ENCODE measurements at places on chromosomes 2 and 18.

DNA sequence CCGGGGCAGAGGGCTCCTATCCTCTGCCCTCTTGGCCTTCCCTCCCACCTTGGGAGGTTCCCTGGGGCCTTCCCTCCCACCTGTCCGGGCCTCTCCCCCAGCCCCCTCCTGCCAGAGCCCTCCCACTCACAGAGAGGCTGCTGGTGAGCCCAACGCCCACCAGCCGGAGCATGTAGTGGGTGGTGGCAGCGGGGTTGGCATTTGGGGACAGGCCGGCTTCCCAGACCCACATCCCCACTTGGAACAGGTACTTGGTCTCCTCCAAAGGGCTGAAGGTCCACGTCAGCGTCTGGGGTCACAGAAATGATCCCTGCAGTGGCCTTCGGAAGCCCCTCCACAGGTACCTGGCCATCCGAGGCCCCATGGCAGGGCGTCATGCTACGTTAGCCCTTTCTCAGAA, 19.3 kb downstream of the CFAP65 start:
- no peak for DNase-seq

- no peak for DNase-seq
Observed at GRCh38 chr18:38023871-38024270, 458.3 kb upstream of the CELF4 start.

- DNase-seq: no peak
Observed at GRCh38 chr2:197121756-197122385, 188.7 kb downstream of the ANKRD44 start.

DNA sequence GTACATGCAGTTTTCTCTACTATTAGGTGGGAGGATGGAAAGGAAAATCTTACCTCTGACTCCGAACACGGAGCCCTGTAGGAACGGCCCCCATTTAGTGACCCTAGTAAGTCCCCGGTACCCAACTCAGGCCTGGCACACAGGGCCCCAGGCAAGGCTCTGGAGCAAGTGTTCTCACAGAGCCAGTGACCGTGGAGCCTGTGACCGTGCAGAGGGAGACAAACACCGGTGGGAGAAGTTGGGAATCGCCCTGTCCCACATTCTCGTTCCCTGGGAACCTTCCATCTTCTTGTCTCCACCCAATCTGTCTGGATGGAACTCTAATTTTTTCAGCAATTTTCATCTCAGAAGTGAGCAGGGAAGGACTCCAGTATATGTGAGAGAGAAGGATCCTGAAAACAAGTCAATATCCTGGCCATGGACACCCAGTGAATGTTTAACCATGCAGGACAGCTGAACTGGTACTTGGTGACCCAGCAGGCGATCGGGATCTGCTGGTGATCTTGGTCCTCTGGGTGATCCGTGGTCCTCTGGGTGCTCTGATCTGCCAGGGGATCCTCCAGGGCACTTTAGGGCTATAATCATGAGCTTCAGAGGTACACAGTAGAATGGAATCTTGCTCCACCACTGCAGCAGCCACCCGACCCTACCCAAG, 348.6 kb upstream of the ID2 start:
- no peak for DNase-seq

- no peak for DNase-seq
Observed at GRCh38 chr2:28080911-28081310, 190.4 kb downstream of the BABAM2 start.

DNA sequence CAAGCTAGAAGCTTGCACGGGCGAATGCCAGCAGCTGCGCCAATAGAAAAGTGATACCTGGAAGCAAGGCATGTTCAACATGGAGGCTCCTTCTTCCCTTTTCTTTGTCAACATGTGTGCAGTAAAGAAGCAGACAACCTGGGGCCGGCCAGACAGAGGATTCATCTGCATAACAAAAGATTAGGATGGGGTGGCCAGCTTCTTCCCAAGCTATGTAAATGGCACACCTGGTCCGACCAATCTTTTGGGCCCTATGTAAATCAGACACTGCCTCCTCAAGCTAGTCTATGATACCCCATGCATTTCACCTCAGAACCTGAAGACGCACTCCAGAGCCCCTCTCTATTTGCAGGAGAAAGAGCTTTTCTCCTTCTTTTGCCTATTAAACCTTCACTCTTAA, 66.4 kb upstream of the TGFA start:
- DNase-seq: no peak

DNA sequence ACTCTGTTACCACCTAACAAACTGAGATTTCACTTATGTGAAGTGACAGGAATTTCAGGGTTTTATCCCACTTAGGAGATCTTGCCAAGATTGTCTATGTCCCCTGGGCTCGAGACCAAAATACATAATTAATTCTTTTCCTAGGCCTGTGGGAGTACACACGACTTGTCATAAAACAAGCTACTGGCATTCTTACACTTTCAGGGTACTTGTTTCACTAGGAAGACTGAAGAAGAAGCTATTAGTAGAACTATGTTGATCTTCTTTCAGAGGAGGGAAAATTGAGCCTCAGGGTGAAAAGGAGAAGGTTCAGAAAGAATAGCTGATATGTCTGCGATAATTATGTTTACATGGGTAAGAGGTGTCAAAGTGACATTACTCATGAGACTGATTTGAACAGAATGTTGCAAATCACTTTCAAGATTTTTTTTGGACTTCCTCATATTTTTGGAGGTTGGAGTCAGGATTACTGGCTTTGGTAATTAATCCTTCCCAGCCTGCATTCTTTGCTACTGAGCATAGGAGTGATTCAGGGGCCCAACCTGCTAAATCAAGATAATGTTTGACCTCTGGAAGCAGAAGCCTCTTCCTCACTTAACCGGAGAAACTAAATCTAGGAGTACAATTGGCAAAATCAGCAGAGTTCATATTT, 240.0 kb upstream of the NT5C1B start:
- no peak for DNase-seq

DNA sequence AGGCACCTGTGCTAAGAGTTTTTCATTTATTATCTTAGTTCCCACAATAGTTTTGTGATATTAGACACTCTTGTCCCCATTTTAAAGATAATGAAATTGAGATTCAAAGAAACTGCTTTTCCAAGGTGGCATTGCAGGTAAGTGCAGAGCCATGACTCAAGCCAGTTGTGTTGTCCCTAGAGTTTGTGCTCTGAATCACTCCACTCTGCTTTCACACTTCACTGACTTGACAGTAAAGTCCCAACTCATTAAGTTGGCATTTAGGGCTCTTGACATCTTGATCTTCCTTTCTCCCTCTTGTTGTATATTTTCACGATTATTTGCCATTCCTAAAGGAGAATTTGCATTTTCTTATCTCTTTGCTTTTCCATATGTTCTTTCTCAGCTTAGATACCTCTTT, 114.3 kb downstream of the DIS3L2 start:
- DNase-seq: no peak

DNA sequence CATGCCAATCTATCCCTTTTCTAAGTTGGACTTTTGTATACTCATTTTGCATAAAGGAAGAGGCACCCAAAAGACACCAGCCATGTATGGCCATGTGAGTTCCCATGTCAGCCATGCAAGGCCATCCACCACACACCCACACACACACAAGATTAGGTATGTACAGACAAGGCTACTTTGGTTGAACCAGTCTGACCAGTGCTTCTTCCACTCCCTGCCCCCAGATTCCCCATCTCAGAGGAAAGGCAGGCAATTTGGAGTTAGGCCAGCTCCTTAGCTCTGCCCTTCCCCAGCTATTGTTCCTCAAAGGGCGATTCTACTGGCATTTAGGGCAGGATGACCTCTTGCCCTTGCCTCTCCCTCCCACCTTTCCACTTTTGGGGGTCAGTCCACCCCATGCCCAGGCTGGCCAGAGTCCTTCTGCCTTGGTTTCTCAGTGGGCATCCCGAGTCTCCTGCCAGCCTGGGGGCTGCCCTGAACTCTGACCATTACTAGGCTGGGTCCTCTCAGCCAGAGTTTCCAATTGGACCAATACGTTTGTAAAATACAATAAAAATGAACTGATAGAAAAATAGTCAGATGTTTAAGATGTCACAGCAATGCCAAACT, 101.1 kb downstream of the ZBTB7C start:
- no peak for DNase-seq

DNA sequence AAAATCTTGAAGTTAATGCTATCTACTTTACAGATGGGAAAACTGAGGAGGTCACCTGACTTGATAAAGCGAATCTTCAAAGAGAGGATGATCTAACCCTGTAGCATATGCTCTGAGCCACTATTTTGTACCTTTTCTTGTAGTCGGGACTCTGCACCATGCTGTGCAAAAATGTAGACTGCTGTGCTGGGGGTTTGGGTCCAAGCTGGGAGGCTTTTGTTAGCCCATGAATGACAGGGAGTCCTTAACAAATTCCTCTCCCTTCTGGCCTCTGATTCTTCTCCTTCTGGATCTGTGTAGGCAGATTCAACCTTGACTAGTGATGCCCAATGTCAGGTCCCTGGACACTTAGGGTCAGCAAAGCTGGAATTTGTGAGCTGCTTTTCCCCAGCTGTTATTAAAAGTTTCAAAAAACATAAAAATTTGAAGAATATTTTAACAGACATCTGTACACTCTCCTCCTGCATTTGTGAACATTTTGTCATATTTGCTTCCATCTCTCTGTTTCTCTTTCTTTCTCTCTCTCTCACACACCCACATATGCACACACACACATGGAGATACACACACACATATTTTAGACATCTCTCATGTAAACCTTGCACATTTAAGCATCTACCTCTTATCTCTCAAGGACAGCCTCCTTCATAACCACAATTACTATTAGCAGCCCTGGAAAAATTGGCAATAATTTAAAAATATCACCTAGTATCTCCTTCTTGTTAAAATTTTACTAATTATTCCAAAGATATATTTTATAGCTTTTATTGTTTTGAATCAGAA, 335.0 kb upstream of the TRIB2 start:
- no peak for DNase-seq

DNA sequence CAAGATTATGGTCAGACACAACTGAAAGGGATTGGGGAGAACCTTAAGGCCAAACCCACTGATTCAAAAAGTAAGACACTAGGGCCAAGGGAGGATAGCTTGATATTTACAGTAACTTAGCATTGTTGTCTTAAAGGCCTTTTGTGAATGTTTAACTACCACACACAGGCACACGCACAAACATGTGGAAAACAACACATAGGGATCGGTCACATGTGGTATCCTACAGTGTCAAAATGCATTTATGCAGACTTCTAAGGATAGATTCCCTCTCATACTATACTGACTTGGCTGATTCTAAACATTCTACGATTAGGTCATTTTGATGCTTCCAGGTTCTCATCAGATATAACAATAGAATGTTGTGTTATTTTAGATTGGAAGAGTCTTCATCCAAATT, 638.9 kb upstream of the LRRTM1 start:
- no peak for DNase-seq

DNA sequence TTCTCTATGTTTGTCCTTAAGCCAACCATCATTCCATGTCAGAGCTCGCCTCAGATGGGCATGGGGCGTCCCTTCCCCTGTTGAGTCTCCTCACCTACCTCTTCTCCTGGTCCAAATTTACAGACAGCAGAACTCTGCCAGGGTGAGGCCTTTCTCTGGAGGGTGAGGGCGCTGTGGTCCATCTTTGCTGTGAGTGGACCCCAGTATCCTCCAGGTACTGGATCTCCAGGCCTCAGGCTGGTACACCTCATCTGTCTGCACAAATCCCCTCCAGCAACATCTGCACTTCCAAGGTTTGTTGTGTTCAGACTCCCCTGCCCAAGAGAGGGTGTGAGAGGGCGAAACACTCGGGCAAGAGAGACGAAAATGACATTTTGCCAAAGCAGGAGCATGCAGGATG, 63.9 kb upstream of the EDAR start:
- no peak for DNase-seq

DNA sequence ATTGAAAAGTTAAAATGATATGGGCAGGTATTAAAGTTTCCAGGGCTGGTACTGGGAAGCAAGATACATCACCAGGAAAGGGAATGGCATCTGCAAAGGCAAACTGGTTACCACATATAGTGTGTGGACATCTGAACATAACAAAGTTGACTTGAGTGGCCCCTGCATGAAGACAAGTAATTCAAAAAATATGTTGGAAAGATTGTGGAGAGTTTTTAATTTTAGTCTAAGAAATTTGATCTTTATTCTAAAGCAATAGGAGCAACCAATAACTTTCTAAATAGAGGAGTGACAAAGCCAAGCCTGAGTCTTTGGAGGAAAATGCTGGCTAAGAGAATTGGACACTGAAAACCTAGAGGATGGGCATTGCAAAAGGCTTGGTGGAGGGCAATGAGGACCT, 278.2 kb downstream of the ALK start:
- DNase-seq: no peak

GRCh38 chr2:197198890-197199289, 111.7 kb downstream of the ANKRD44 start:
- DNase-seq: peak; percentile 45

DNA sequence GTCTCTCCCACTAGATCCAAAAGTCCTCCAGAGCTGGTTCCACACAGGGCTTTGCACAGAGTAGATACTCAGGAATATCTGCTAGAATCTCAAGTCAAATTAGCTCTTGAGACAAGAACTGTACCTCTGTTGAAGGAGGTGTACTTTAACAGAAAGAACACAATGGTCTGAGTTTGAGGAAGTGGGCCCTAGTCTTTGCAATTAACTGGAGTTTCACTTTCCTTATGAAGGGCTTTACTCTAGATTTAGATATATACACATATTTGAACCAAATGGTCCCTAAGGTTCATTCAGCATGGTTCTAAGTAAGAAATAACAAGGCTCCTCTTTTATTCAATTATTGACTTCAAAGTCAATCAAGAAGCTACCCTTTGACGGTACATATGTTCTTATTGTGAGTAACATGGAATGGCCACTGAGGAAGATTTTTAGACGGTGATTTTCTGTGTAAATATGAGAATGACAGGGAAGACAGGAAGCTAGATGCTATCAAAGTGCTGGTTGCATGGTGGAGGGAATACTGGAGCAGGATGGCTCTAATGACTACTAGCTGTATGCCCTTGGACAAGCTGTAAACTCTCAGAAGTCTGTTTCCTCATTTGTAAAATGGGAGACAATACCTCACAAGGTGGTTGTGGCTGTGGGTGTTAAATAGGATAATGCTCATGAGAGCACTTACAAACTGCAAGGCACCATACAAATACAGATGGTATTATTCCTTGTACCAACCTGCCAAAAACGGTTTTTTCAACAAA, 73.5 kb upstream of the SERTAD2 start:
- no peak for DNase-seq

DNA sequence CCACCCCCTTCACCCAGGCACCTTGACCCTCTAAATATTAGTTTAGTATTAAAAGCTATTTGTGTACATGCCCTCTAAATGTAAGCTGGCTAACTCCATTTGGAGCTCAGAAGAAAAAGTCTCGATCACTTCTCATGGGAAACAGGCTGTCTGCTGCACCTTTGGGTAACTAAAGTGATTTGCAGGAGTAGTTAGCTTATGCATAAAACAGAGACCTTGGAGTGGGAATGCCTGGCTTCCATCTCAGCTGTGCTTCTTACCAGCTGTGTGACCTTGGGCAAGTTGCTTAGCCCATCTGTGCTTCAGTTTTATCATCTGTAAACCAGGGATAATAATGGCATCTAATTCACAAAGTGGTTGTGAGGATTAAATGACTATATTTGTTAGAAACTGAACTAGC, 29.9 kb downstream of the IGFBP2 start:
- DNase-seq: no peak

- no peak for DNase-seq
Observed at GRCh38 chr2:178530625-178531142, 50.4 kb downstream of the PLEKHA3 start.

- DNase-seq: no peak
Observed at GRCh38 chr18:57624988-57625387, 3.4 kb upstream of the NARS1 start.

Data from esophagus squamous epithelium (tissue), 5 donors.